ENCODE measurements at places on chromosomes 1 and 21.

- DNase-seq = no peak
Observed at GRCh38 chr1:185808631-185809030, 74.4 kb downstream of the HMCN1 start.

- DNase-seq = no peak
Observed at GRCh38 chr1:101704895-101705294, 291.8 kb downstream of the OLFM3 start.

- no peak for DNase-seq
Observed at GRCh38 chr1:53470584-53470983, 11.4 kb downstream of the DMRTB1 start.

DNA sequence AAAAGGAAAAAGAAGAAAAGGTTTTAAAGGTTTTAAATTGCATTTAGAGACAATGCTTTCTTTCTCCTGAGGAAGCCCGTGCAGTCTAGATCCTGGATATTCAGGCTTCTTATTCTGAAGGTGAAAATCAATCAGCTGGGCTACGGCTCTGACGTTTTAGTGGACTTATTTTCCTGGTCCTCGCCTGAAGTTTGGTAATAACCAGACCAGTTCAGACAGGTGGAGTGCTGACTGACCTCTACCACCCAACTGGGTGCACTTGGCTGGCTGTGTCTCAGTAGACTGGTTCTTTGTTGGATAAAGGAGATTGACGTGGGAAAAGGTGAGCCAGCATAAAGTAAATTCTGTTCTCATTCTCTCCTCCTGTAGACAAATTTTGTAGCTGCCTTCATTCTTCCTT lies 7.2 kb upstream of the ATP1A1 start:
- DNase-seq = no peak

DNA sequence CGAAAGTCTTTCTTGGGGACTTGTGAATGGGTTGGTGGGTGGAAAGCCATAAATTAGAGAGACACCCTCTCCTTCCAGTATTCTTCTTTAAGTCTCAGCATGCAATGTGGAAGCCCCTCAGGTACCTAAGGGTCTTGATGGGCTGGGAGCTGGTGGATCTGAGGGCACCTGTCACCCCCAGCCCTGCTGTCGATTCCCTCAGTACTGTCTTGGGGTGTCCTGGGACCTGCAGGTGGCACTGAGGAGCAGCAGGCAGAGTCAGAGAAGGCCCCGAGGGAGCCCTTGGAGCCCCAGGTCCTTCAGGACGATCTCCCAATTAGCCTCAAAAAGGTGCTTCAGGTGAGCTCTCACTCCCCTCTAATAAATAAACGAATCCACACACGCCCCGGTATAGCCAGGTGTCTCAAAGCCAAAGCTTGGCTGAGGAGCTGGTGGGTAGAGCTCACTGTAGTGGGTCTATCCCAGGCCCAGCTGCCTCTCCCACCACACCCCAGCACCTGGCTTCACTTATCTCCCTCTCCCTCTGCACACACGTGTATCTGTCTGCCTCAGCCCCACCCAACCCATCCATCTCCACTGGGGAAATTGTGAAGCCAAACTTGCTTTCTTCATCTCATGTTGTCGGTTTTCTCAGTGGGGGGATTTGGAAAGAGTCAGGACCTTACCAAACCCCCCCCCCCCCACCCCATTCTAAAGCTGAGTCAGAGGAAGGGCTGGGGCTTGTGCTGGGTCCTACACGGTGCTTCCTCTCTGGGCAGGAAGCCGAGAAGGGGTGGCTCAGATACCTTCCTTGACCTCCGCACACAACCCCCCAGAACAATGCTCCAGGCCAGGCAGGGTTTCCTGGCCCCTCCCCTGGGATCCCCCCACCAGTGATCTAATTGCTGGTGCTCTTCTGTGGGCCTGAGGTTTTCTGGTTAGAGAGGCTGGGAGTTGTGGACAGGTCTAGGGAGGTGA lies 1.6 kb downstream of the ADAM15 start:
- DNase-seq = peak; percentile 28

Data from M059J (cell line).